ENCODE measurements at places on chromosomes 7 and 10. TPM values are rescaled to one million over a fixed set of nuclear protein-coding genes. Genes with fewer than 3 reads are reported as not detected.
A peak's percentile ranks its signal among the peaks of the same experiment; 100 is the strongest.

The CC2D2B gene
- total RNA-seq, result 0.12 TPM

DNA sequence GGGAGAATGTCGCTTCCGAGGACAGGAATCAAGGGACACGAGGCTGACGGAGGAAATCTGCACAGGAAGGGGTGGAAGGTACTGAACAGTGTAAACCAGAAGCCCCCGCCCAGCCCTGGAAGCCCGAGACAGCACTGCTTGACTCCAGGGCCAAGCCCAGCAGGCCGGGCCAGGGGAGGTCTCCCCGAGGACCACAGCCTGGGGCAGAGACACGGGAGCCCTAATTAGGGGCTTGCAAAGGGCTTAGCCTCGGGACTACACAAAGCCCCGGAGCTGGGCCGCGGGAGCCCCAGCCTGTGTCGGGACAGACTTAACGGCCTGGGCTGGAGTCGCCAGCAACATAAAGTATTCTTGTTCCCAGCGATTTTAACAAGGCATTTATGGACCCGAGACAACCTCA, 50.8 kb downstream of the OAT start:
- DNase-seq, result no peak

DNA sequence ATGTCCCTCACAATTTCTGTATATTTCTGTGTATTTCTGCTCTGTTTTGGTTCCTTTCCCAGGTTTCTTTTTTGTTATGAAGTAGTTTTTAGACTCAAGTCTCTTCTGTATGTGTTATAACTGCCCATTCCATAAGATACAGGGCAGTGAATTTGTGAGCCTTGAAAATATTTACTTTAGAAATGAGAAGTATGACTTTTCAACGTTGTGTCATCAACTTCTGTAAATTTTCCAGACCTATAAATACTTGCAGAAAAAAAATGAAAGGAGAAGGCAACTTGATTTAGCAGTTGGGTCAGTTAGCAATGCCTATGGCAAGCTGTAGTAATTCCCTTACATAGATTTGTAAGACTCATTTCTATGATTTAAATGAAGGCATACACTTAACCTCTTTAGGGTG, 11.5 kb downstream of the EGFR start:
- no peak for DNase-seq

The PITX3 gene
- not detected for total RNA-seq

DNA sequence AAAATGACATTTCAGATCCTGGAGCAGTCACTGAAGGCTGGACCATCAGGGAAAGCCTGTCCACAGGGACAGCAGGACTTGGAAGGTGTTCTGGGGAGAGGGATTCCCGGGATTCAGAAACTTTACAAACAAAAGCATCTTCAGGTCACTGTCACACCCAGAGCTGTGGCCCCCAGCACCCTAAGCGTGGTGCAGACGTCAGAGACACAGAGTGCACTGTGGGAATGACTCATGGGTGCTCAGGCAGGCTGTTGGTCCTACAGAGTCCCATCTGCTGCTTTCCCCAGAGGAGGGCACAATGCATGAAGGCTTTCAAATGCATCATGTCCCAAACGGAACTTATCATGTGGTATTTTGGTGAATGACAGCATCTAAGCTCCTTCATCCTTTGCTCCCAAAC, 13.1 kb upstream of the LRMDA start:
- DNase-seq, result no peak

DNA sequence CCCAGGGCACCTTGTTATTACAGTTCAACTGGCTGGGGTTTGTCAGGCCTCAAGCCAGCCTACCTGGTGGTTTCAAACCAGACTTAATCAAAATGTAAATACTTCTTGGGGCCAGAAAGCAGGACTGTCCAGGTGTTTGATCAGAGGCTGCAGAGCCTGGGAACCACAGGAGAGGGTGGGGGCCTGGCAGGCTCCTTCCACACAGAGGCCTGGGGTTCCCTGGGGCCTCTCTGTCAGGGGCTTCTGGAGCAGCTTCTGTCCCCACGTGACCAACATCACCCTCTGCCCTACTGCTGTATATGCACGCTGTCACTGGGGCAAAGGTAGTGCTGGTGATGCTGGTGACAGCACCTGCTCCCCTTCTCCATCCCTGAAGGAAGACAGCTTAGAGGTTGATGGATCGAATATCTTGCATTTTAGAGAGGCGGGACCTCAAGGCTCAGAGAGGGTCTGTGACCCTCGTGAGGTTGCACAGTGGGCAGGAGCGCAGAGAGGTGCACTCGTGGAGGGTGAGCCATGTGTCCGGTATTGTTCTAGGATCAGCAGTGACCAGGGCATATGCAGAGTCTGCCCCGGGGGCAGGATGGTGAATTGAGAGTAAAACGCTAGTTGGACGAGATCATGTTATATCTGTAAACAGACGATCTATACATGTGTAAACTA, 95.4 kb downstream of the GRK5 start:
- DNase-seq, result no peak

DNA sequence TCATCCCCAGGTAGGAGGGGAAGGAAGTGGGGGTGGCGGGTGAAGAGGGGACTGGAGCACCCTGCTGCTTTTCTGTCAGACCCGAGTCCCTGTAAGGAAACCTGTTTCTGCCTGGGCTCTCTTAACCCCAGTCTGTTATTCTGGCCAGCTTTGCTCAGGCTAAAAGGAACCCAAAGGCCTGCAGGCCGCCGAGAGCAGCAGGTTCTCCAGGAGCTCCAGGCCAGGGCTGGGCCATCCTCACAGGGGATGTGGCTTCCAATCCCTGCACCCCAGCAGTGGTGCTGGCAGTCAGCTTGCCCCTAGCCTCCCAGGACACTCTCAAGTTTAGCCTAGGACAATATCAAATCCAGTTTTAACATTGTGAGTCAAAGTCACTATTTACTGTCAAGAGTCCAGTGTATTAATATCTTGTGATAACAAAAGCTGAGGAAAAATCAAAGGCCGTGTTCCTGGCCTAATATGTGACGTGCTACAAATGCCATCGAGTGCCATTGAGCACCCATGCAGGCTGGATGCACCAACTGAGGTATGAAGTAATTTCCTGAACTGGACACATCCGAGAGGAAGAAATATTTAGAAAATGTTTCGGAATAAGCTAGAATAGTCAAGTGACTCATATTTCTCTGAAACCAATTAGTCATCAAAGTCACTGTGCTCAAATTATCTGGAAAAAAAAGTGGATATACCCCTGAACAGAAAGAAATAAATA, 7.0 kb downstream of the PKD1L1 start:
- peak; percentile 79 for DNase-seq

GRCh38 chr10:71323407-71323806, 4.3 kb downstream of the SLC29A3 start:
- DNase-seq, result peak; percentile 57

GRCh38 chr10:129941199-129942018, 22.7 kb downstream of the EBF3 start:
- DNase-seq, result no peak

DNA sequence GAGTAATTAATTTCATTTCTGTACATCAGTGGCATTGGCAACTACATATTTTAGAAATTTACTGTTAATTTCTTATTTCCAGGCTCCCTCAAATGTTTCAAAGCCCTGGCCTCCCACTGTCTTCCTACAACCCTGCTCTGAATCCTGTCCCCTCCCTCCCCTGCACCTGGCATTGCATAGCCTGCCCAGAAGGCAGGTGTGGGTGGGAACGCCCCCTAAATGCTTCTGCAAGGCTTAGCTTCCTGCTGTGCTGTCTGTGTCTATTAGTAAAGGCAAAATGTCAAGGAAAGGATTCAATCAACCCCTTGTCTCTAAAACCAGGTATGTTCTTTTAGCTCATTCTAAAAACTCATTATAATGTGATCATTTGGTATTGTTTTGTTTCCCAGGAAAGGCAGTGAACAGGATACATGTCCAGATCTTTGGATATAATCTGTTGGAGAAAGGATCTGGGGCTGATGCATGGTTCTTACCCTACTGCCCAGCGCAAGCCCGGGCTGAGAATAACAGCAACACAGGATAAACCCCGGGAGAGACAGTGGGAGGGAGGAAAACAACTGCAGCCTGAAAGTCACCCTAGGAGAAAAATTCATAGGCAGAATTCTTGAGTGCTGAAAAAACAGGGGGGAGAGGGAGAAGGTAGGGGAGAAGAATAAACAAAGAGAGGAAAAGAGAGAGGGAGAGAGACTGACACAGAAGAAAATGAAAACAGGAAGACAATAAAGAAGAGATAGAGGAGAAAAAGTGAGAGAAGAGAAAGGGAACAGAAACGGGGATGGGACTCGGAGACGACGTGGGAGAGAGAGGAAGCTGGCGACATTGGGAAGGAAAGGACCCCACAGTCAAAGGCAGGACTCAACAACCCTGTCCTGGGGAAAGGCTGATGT, 589 bp downstream of the ZNF488 start:
- no peak for DNase-seq

DNA sequence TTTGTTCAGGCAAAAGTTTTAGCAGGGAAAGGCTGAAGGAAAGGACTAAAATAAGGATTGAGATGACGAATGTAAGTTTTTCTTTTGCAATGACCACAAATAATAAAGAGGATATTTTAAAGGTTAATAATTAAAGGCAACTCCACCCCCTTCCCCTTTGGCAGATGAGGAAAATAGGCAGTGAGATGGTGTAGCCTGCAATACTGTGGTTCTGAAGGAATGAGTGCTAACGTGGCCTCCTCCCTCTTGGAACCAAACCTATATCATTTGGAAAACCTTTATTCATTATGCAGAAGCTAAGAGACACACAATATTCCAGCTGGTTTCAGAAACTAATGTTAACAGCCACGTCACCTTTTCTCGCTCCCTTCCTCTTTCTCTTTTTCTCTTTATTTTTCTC, 70.9 kb upstream of the COL1A2 start:
- DNase-seq, result no peak

The VWDE gene
- total RNA-seq, result not detected

- no peak for DNase-seq
These were observed 111.6 kb downstream of the ADCY1 start for GRCh38 chr7:45685619-45686240.

GRCh38 chr10:11159543-11160215, 142.0 kb downstream of the CELF2 start:
- no peak for DNase-seq

DNA sequence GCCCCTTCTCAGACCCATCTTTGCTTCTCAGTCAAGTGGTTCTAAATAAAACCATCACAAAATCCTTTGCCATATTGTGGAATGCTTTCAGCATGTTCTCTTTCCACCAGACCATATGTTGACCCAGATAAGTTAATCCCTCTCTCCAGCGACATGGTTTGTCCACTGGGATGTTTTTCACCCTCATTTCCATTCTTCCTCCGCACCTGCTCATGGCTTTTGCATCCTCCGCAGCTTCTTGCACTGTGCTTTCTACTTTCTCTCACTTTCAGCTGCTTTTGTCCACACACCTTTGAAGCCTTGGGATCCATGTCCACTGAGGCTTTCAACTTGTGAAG, 52.3 kb upstream of the WAC start:
- no peak for DNase-seq

DNA sequence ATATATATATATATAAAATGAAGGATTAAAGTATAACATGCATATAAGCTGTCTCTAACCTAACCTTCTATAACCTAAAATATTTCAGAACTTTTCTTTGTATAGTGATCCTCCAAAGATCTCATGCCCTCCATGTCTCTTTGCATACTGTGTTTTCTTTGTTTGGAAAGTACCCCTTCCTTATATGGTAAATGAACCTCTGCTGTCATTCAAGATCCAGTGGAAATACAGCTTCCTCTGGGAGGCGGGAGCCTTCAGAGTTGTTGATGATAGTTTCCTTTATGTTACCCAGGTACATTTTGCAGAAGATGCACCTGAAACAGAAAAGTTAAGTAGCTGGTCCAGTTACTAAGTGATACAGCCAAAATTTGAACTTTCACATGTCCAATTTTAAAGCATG, 233.3 kb upstream of the FOXP2 start:
- DNase-seq, result no peak

The CCL24 gene
- not detected for total RNA-seq

DNA sequence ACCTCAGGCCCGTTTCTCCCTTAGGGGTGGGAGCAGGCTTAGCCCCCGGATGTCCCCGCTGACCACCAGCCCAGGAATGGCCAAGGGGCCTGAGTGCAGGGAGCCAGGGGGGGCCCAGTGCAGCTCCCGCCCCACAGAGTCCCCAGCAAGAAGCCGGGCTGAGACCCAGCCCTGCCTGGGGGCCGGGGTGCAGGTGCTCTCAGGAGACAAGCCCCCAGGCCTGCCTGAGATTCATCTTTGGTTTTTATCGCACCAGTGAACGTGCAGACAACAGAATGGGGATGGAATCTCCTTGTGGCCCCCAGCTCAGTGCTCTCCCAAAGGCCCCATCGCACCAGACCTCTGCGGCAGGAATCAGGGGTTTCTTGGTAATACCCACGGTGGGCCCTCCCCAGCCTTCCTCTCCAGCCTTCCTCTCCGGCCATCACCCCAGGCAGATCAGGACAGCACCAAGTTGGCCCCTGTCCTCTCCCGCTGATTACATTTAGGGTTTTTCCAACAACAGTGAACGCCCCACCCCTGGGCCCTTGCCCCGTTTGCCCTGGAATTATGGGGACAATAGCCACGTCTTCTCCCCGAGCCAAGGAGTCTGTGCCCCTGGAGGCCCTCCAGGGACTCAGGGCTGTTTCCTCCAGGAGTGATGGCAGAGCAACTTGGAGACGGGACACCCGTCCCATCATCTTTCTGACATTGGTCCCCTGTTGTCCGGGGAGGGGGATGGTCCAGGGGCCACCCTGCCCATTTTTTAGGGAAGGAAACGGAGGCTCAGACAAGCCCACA, 22.4 kb downstream of the ADAP1 start:
- DNase-seq, result no peak

DNA sequence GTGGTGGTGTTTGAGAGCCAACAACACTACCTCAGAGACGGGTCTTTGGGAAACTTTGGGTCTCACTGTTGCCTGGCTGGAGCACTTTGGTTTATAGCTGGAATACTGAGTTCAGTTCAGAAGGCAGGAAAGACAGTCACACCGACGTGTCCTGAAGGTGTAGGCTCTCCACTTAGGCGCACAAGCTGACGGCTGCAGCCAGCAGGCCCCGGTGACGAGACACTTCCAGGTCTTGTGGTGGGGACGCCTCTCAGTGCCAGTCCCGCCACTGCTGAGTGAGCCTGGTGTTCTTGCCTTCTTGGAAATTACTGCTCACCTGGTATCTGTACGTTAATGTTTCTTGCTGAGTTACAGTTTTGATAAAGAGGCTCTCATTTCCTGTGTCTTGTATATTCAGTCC, 74.0 kb downstream of the WDR37 start:
- DNase-seq, result no peak

DNA sequence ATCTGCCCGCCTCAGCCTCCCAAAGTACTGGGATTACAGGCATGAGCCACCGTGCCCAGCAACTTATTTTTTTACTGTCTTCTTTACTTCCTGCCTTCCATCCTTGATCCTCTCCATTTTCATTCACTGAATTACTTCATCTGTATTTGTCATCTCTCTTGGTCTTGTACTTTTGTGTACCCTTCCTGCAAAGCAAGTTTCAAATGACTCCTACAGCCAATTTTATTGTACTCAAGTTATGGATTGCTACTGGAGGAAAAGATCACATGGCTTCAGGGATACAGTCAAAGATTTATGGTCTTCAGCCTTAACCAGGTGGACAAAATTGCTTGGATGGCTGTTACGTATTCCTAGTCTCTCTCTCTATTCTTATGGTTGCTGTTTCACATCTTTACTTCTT, 22.6 kb downstream of the SEPTIN7 start:
- no peak for DNase-seq
